Uterus (tissue), 4 donors: ENCODE measurements at places on chromosomes 16 and 17. TPM values are rescaled to one million over a fixed set of nuclear protein-coding genes. Genes with fewer than 3 reads are reported as not detected.

GRCh38 chr17:1714427-1714979, 4.3 kb upstream of the TLCD2 start:
- H3K27me3 ChIP-seq, result no peaks in the 10 kb centered on the region
- peak overlapping the region; percentile 92 for H3K27ac ChIP-seq
- H3K4me1 ChIP-seq, result peaks cover 14% of the 10 kb centered on the region
- peak; percentile 98 for DNase-seq
- H3K4me3 ChIP-seq, result peak overlapping the region; percentile 95
- H3K36me3 ChIP-seq, result no peaks in the 10 kb centered on the region

DNA sequence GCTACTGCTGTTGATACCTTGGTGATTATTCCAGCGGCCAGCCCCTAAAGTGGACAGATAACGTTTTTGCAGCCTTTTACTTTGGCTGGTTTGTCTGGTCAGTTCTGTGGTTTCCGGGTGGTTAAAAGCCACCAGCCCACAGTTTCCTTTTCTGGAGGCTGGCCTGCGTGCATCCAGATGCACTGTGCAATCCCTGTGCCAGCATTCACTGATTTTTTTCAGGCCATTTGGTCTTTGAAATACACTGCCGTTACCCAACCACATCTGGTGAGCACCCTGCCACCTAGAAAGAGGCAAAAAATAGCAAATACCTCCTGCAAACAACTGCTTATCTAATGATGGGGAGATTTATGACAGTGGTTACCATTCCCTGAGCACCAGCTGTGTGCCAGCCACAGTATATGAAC, 797 bp downstream of the NUDT7 start:
- no peaks in the 10 kb centered on the region for H3K36me3 ChIP-seq
- peak; percentile 18 for DNase-seq
- peak overlapping the region; percentile 95 for H3K27ac ChIP-seq
- H3K4me3 ChIP-seq, result peak overlapping the region; percentile 95

RTN4RL1 gene
- total RNA-seq, result 4.9 TPM

ALOX12 gene
- total RNA-seq, result not detected

DNA sequence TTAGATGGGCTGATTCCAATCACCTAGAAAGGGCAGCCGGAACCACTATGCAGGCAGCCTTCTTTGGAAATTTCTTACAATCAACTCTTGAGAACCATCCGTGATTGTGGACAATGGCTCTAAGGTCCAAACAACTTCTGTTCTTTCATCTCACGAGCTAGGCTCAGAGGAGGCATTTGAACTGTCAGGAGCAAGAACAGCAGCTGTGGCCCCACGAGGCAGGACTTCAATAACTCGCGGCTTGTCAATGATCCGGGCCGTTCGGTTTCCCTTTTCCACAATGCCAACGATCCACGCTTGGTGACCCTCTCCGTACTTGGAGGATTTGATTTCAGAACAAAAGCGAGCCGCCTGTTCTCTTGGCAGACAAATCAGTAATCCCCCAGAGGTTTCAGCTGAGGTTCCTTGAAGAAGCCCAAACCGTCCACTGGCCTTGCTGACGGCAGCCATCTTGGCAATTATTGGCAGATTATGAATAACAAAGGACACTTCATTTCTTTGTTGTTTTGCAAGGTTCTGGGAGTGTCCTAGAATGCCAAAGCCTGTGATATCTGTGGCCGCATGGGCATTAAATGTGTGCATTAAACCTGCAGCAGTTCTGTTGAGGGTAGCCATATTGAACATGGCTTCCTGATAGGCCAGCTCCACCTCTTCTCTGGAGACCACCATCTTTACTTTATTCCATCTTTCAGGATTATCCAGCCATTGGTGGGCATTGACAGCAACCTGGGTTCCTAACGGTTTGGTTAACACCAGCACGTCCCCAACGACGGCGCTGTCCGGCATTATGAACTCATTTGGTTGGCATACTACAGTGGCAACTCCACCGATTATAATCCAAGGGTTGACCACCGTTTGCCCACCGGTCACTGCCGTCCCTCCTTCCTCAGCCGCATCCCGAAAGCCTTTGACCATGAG, 1.2 kb downstream of the SEPHS2 start:
- H3K27me3 ChIP-seq, result no peaks in the 10 kb centered on the region
- no peaks in the 10 kb centered on the region for H3K36me3 ChIP-seq
- DNase-seq, result no peak
- peak overlapping the region; percentile 92 for H3K27ac ChIP-seq
- no peaks in the 10 kb centered on the region for H3K4me1 ChIP-seq

DNA sequence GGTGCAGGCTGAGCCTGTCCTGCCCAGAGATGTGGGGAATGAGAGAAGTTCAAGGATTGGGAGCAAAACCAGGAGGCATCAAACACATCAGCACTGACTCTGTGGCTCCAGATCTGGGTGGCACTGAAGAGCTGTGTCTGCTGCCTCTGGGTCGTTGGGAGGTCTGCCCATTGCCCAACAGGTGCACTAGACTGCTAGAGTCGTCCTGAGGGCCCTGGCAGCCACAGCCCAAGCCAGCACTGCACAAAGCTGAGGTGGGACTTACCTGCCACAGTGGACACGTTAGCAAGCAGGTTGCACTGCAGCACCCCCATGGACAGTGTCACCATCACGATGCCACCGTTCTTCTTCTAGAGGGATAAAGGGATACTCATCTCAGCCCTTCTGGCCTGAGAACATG, 3.3 kb downstream of the DPEP3 start:
- H3K4me1 ChIP-seq, result no peaks in the 10 kb centered on the region
- H3K4me3 ChIP-seq, result no peak overlapping the region
- DNase-seq, result no peak
- no peak overlapping the region for H3K27ac ChIP-seq

AGRP gene
- total RNA-seq, result not detected

DNA sequence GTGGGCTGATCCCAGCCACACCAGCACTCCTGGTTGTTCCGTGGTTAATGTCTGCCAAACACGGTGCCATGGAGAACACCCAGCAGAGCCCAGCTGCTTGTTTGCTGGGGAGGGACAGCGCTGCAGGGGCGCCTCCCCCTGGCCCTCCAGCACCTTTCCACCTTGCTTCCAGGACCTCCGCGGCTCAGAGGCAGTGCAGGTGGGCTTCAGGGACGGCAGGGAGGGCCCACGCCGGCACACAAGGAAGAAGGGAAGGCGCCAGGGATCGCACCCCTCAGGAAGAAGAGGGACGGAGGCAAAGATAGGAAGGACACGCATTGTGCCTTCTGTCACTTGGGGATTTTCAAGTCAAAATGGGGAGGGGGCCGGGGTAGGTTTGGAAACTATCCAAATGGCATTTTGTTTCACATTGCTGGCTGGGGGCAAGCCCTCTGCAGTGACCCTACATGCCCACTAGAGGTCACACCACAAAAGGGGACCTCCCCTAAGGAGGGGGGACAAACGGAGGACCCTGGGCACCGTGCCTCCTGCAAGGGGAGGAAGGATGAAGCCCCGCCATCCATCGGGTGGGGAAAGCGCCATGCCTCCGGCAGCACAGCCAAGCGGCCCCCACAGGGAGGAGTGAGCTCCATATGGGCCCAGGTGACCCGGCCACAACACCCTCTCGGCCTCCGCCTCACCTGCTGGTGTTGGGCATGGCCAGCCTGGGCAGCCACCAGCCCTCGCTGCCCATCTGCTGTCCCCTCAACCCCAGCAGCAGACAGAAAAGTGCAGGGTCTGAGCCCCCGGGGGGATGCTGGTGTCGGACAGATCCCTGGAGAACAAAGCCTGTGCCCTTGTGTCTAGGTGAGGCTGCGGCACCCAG, 7.5 kb upstream of the C16orf95 start:
- H3K27ac ChIP-seq, result peak overlapping the region; percentile 35
- no peaks in the 10 kb centered on the region for H3K36me3 ChIP-seq
- H3K4me1 ChIP-seq, result no peaks in the 10 kb centered on the region
- H3K27me3 ChIP-seq, result no peaks in the 10 kb centered on the region
- H3K4me3 ChIP-seq, result no peak overlapping the region

PPL gene
- 39.6 TPM for total RNA-seq

GRCh38 chr16:50151756-50152155, 1.4 kb upstream of the TENT4B start:
- no peaks in the 10 kb centered on the region for H3K36me3 ChIP-seq
- no peaks in the 10 kb centered on the region for H3K27me3 ChIP-seq
- no peaks in the 10 kb centered on the region for H3K4me1 ChIP-seq
- H3K4me3 ChIP-seq, result no peak overlapping the region

- no peak for DNase-seq
- no peaks in the 10 kb centered on the region for H3K4me1 ChIP-seq
- H3K27ac ChIP-seq, result no peak overlapping the region
- no peaks in the 10 kb centered on the region for H3K36me3 ChIP-seq
Observed at GRCh38 chr17:37050920-37051319, 102.2 kb downstream of the AATF start.

GRCh38 chr16:3458278-3458851, 14.9 kb downstream of the NAA60 start:
- H3K4me3 ChIP-seq, result peak overlapping the region; percentile 56
- H3K4me1 ChIP-seq, result no peaks in the 10 kb centered on the region
- no peaks in the 10 kb centered on the region for H3K36me3 ChIP-seq
- H3K27me3 ChIP-seq, result no peaks in the 10 kb centered on the region

KRT28 gene
- total RNA-seq, result not detected

KCNJ12 gene
- 0.51 TPM for total RNA-seq

- H3K27ac ChIP-seq, result peak overlapping the region; percentile 99
- H3K4me3 ChIP-seq, result peak overlapping the region; percentile 65
- no peak for DNase-seq
- no peaks in the 10 kb centered on the region for H3K36me3 ChIP-seq
- H3K27me3 ChIP-seq, result no peaks in the 10 kb centered on the region
Observed at GRCh38 chr16:2205967-2206313, 686 bp downstream of the MLST8 start.

DNA sequence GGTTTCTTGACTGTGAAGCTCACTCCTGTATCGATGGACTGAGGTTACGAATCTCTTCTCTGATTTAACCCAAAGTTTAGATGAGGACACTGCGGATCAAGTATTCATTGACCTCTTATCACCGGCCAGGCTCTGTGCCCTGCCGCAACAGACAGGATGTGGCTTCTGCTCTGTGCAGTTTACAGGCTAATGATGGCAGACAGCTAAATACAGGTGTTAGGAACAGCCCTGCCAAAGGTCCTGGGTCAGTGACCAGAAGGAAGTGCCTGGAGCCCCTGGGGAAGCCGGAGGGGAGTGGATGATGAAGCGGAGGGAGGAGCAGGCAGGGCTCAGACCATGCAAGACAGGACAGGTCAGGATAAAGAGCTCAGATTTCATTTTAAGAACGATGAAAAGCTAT, 44.4 kb downstream of the HAPSTR1 start:
- no peak overlapping the region for H3K27ac ChIP-seq
- DNase-seq, result no peak
- no peak overlapping the region for H3K4me3 ChIP-seq
- no peaks in the 10 kb centered on the region for H3K4me1 ChIP-seq

SLC38A8 gene
- total RNA-seq, result not detected

SLC9A5 gene
- not detected for total RNA-seq

DNA sequence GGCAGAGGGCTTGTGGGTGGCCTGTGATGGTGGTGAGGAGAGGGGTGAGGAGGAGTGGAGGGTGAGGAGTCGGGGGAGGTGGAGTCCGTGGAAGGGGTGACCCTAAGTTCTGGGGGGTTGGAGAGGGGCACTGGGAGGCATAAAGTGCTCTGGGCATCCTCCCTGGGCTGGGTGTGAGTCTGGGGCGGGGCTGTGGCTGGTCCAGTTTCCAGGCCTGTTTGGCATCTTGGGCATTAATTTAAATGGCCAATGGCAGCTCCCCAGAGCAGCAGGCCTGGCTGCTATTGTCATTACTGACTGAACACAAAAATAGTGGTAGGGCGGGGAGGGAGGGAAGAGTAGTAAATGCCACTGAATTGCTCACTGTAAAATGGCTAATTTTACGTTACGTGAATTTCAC, 7.7 kb upstream of the ARHGAP23 start:
- no peaks in the 10 kb centered on the region for H3K27me3 ChIP-seq
- H3K27ac ChIP-seq, result no peak overlapping the region
- no peaks in the 10 kb centered on the region for H3K4me1 ChIP-seq
- H3K36me3 ChIP-seq, result no peaks in the 10 kb centered on the region

DNA sequence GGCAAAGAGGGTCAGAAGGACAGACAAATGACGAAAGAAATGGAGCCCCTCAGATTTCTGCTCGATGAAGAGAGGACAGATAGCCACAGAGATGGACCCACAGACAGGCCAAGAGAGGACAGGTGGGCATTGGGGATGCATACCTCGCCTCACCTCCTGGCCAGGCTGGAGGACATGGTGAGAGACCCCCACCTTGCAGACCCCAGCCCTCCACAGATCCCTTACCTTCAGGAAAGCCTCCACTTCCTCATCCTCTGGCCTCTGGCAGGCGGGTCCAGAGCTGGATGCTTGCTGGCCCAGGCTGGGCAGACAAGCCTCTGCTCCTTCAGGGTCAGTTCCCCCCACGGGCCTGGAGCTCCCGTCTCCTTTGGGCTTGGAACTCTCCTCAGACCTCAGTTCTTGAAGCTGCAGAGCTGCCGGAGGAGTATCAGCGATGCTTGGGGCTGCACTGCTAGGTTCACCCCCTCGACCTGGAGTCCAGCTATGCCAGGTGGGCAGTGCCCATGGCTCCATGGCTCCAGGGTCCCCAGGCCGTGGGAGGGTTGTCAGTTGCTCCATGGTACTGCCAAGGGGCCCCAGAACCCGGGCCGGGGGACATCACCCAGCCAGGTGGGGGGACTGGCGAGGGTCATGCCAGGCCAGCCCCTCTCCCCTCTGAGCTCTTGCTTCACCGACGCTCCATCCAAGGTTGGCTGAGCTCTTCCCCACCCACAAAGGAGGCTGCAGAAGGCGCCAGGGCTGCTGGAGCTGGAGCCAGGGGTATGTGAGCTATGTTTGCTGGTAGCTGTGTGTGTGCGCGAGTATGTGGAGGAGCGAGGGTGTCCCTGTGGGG, 1.0 kb downstream of the TSPOAP1 start:
- H3K4me1 ChIP-seq, result no peaks in the 10 kb centered on the region
- DNase-seq, result no peak
- no peaks in the 10 kb centered on the region for H3K27me3 ChIP-seq
- H3K36me3 ChIP-seq, result no peaks in the 10 kb centered on the region
- no peak overlapping the region for H3K4me3 ChIP-seq
- no peak overlapping the region for H3K27ac ChIP-seq

VTN gene
- total RNA-seq, result 2.1 TPM

DNA sequence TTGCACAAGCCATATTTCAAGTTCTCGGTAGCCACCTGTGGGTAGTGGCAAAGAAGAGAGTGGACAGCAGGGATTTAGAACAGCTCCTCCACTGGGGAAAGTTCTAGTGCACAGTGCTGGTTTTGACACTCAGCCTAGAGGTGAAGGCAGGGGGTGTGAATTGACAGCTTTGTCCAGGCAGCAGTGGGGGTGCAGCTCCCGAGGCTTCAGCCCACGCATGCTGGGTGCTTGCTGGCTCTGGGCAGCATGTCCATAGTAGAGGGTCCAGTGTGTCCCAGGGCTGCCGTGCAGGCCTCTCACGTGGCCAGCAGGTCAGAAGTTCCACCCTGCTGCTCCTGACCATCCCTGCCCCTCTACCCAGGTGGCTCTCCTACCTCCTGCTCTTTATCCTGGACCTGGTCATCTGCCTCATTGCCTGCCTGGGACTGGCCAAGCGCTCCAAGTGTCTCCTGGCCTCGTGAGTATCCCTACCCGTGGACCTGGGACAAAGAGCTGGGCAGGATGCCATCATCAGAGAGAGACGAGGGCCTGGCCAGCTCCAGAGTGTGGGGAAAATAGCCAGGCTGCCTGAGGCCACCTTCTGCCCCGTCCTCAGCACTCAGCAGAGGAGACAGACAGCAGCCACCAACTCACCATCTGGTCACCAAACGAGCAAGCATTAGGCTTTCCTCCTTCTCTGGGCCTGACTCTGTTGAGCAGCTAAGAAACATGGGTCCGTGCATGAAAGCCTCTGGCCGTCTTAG, 29.8 kb downstream of the TTYH2 start:
- H3K27me3 ChIP-seq, result no peaks in the 10 kb centered on the region
- no peaks in the 10 kb centered on the region for H3K36me3 ChIP-seq
- no peak overlapping the region for H3K4me3 ChIP-seq
- DNase-seq, result no peak
- no peak overlapping the region for H3K27ac ChIP-seq
